ENCODE measurements at places on chromosomes 3 and 15.

DNA sequence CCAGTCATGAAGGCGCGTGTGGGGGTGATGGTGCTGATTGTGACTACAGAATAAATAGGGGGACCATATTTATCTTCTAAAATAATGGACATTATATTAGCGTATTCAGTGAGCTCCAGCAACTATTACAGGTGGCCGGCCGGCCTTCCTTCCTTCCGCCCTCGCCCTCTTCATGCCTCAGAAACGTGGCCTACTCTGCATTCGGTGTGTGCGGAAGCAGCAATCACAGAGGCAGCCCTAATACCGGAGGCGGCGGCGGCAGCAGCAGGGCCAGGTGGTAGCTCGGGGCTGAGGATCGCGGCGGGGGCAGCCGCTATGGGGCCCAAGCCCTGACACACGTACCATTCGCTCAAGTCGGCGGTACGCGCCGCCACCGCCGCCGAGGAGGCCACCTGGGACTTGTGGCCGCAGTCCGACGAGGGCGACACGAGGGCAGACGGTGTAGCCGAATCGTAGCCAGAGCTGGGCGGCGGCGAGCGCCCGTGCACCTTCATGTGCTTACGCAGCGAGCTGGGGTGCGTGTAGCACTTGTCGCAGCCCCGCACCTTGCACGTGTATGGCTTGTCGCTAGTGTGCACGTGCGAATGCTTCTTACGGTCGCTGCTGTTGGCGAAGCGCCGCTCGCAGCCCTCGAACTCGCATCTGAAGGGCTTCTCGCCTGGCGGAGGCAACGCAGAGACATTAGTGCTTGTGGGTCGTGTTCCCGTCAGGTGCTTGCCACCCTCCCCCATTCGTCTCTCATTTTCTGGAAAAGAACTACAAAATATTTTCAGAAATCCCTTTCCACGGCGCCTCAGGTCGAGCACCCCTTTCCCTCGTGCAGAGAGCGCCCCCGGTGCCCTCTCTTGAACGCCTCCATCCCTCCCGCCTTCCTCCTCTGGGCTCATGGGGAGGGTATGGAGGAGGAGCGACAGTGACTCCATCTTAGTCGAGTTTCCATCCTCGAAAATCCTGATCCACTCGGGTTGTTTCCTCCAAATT, 15.5 kb downstream of the ZIC4 start:
- DNase-seq: no peak

DNA sequence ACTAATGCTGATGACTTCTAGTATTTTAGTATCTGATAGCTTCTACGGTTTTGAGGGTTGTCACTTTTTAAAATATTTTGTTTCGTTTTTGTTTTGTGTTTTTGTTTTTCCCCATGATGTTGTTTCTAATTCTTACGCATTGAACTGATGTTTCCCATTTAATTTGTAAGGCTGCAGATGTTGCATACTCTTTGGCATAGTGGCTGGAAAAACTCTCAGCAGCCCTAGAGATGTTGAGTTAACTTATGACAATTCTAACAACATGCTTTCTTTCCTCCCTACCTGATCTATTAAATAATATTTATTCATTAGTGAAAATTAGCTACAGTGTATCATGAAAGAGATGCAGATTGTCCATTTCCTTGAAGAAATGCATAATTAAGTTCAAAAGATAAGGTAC, 559.3 kb upstream of the GRM7 start:
- DNase-seq: no peak

GRCh38 chr15:98977441-98977840, 30.2 kb downstream of the PGPEP1L start:
- no peak for DNase-seq

- DNase-seq: no peak
These were observed 43.1 kb upstream of the SH3BP5 start for GRCh38 chr3:15375461-15376000.

- DNase-seq: no peak
These were observed 110.0 kb downstream of the AQP9 start for GRCh38 chr15:58247855-58248842.

DNA sequence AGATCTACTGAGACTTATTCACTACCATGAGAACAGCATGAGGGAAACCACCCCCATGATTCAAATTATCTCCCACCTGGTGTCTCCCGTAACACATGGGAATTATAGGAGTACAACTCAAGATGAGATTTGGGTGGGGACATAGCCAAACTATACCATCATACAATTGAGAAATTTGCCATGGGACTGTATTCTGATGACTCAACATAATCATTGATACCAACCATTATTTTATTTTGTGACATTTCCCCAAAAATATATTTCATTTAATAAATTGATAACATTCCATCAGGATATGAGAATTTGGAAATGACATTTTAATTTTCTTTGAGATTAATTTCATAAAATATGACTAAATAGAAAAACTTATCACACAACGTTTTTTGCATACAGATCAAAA, 96.6 kb upstream of the MDFIC2 start:
- no peak for DNase-seq

DNA sequence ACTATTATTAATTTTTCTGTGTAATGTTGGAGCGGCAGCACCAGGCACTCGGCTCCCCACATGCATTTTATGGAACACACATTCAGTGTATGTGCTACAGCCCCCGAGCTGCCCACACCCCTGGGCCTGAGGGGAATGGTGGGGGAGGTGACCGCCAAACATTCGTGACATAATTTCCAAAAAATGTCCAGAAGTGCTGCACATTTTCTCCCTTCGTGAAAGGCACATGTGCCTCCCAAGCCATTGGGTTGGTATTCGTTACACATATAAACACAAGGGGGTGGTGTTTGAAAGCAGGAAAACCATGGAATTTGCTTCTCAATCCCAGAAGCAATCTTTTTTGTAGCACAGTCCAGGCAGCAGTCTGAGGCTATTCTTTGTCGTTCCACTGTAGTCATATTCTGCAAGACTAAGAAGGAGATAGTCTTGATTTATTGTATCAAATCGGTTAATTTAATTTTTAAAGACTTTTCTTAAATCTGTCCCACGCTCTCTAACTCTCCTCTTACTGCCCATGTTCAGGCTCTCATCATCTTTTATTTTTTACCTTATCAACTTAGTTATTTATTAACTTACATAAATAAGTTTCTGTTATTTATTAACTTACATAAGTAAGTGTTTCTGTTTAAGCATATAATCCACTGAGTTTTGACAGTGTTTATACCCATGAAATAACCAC, 39.2 kb upstream of the POLR2M start:
- no peak for DNase-seq

- DNase-seq: no peak
These were observed 110.7 kb downstream of the TJP1 start for GRCh38 chr15:29711531-29711930.

GRCh38 chr3:108462899-108463298, 47.5 kb downstream of the MYH15 start:
- no peak for DNase-seq

DNA sequence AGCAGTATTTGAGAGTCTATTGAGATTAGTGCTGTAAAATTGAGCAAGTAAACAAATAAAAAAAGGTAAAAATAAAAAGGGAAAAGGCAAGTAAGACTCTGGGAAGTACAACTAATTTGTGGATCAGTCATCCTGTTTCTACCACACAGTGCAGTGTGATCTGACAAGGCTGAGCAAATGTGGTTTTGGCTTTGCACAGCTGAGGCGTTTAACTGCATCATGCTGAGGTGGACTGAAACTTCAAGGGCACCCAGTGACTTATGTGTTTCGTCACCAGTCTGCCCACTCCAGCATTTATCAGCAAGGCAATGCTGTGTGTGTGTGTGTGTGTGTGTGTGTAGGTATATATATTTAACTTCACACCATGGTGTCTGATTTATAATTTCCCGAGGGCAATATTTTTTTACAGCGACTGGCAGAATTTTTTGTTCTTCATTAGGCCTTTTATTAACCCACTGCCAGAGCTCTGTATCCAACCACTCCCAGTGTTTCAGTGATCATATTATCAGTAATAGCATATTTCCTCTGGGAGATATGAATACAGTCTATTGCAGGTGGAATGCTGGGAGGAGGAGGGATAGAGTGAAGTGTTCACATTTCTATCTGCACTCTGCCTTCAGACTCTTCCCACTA, 131.5 kb upstream of the SATB1 start:
- no peak for DNase-seq

GRCh38 chr3:143644370-143645089, 203.7 kb downstream of the SLC9A9 start:
- DNase-seq: no peak

- DNase-seq: no peak
These were observed 158.6 kb upstream of the NR2F2 start for GRCh38 chr15:96171853-96172296.

DNA sequence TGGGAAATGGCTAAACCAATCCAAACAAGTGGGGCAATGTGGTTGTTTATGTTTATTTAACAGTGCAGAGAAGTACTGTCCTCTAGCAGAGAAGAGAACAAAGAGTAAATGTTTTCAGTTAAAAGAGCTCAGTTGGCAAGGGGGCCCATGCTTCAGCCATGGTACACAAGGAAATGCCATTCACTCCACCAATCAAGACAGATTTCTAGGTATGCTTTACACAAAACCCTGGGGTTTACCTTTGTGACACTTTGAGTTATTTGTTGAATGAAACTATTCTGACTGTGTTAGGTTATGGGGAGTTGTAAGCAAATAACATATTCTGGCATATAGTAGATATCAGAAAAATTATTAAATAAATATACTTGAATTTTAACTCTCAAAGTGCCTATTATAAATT, 228.5 kb upstream of the MME start:
- DNase-seq: no peak

DNA sequence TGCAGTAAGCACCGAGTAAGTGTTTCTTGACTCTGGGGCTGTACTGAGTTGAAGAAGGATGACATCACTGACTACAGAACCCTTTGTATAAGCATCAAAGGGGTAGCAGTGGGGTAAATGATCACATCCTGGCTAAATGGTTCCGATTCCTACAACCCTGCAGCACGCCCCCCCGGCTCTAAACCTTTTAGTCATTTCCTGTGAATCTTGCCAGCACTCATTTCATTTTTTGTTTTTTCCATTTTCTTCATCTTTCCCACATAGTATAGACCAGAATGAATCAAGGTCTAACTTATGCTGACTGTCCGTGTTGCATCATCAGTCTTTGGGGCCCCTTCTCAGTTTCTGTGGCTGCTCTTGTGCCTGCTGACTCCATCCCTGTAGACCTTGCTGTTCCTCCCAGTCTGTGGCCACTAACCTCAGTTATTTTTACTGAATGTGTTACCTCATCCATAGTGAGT, 383.1 kb upstream of the TPRG1 start:
- peak; percentile 48 for DNase-seq

- no peak for DNase-seq
These were observed 99.7 kb downstream of the LSM3 start for GRCh38 chr3:14278265-14278798.

- no peak for DNase-seq
These were observed 15.7 kb downstream of the CIDEC start for GRCh38 chr3:9864200-9864927.

DNA sequence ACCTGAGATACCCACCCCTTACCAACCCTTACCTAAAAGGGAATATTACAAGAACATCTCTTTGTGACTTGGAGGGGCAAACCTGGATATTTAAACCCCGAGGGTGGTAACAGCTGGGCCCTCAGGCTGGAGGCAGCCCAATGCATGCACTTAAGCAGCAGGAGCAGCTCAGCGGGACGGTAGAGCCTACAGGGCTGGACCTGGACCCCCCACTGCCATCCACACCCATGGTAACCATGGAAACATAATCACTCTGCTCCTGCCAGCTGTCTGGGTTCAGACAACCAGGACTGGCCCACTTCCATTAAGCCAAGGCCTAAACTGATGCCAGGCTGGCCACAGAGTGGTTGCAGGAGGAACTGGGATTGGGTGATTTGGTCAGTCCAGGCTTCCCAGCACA, 52.8 kb downstream of the ETFA start:
- no peak for DNase-seq

DNA sequence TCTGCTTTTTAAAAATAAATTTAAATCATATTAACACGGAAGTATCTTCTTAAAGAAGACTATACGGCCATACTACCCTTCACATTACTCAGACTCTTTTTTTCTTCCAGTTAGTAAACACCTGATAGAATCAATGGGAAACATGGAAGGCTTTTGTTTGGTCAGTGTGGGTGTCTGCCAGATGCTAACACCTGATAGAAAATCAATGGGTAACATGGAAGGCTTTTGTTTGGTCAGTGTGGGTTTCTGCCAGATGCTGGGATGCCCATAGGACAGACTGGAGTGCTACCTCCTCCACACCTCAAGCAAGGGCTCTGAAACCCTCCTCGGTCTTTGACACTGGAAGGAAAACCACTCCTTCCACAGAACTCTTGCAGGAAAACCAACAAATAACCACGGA, 29.2 kb downstream of the HACL1 start:
- no peak for DNase-seq

DNA sequence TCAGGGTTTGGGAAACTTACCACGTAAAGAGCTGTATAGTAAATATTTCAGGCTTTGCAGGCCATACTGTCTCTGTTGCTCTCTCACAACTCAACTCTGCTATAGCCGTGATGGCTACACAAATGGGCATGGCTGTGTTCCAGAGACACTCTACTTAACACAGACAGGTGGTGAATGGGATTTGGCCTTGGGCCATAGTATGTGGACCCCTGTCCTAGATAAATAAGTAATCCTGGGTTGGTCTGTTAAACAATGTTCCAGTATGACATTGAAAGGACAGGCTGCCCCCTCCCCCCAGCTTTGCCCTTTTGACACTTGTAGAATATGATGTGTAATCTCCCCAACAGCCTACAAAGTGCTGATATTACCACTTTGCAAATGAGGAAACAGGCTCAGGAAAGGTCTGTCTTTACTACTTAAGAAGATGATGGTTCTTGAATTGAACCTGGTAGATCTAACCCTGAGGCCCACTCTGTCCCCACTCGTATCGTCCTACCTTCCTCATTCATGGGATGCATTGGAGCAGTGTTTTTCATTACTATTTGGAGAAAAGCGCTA, 38.4 kb downstream of the SLCO3A1 start:
- DNase-seq: no peak

DNA sequence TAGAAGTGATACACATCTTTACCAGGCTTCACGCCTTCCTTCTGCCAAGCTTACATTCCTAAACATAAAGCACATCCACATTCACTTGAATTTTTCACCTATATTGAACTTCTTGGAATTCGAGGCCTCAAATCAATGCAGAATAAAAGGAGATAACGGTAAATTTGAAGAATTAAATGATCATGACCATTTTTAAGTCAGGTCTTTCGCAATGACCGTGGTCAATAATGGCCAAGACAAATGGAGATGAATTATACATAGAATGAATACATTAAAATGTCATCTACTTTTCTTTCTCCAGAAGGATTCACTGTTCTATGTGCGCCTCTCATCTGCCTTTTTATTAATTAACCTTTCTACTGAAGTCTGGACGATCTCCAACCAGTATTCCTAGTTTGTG, 5.3 kb upstream of the GOLGA8A start:
- DNase-seq: no peak

- no peak for DNase-seq
These were observed 2.3 kb downstream of the CPB1 start for GRCh38 chr3:148829926-148830325.

GRCh38 chr3:51445544-51446280, 54.1 kb downstream of the DCAF1 start:
- no peak for DNase-seq

DNA sequence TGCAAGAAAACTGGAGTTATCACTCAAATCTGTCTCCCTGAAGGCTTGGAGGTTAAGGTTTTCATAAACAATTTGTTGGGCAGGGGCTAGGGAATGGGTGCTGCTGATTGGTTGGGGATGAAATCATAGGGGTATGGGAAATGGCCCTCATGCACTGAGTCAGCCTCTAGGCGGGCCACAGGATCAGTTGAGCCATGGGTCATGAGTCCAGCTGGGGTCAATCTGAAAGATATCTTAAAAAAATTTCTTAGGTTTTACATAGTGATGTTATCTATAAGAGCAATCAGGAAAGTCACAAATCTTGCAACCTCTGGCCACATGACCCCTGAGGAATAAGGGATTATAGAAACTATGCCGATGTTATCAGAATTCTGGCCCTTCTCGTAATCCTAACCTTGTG, 491.7 kb downstream of the ZIC1 start:
- no peak for DNase-seq
